ENCODE measurements at places on chromosomes 6 and 20. TPM values are rescaled to one million over a fixed set of nuclear protein-coding genes. Genes with fewer than 3 reads are reported as not detected.

The TP53TG5 gene
- 0.04 TPM for polyA plus RNA-seq

The OR2J3 gene
- not detected for polyA plus RNA-seq

The C6orf141 gene
- polyA plus RNA-seq, result 3.4 TPM

The TRDN gene
- polyA plus RNA-seq, result 0.07 TPM

The MOG gene
- polyA plus RNA-seq, result not detected

The ANGPT4 gene
- 1.5 TPM for polyA plus RNA-seq

The GRIK2 gene
- polyA plus RNA-seq, result 0.22 TPM

The SAMD5 gene
- polyA plus RNA-seq, result 0.56 TPM

The OR12D3 gene
- polyA plus RNA-seq, result not detected
